ENCODE measurements at places on chromosomes 4 and X.

GRCh38 chrX:97629597-97629985 is 745.9 kb downstream of the RPA4 start:
- DNase-seq, result no peak

GRCh38 chr4:80831383-80832361 is 198.8 kb upstream of the BMP3 start:
- peak; percentile 13 for DNase-seq

- no peak for DNase-seq
Observed at GRCh38 chrX:17735406-17735805, 1.9 kb upstream of the SCML1 start.

GRCh38 chr4:173243917-173244658 is 75.5 kb downstream of the GALNT7 start:
- DNase-seq, result no peak

- no peak for DNase-seq
Observed at GRCh38 chrX:129230850-129231512, 292.3 kb downstream of the SMARCA1 start.

Measured in AG10803 (cell line).